ENCODE measurements at places on chromosomes 5 and 9.
A peak's percentile ranks its signal among the peaks of the same experiment; 100 is the strongest.

GRCh38 chr5:142720641-142721271, 34.9 kb upstream of the FGF1 start:
- DNase-seq: no peak

DNA sequence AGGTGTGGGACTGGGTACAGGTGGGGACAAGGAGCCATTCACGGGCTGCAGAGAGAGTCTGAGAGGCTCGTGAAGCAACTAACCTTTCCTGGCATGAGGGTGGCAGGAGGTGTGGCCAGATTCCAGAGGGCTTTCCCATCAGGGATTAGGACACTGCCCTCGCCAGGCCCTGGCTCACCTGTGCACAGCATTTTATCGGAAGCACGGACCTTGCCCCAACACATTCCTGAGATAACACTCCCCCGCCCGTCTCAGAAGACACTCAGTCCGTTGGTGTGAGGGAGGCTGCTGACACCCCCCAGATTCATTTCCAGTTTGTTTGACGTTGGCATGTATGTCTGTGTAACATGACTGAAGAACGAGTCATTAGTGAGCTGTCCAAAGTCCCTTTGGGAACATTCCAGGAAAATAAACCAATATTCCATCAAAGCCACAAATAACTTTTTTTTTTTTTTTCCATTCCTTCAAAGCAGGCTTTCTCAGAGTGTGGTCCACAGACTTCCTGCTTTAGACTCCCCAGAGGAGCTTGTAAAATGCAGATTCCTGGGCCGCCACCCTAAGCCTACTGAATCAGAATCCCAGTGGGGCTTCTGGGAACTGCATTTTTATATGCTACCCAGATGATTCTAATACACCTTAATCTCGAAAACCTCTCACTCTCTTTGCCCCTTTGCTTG, 23.4 kb downstream of the WWC1 start:
- DNase-seq: no peak

- DNase-seq: no peak
Measured at GRCh38 chr9:71857159-71857558, 53.8 kb downstream of the ABHD17B start.

- no peak for DNase-seq
Measured at GRCh38 chr9:31702957-31703356, 681.5 kb upstream of the ACO1 start.

- DNase-seq: no peak
Measured at GRCh38 chr5:169974121-169974770, 6.0 kb downstream of the INSYN2B start.

DNA sequence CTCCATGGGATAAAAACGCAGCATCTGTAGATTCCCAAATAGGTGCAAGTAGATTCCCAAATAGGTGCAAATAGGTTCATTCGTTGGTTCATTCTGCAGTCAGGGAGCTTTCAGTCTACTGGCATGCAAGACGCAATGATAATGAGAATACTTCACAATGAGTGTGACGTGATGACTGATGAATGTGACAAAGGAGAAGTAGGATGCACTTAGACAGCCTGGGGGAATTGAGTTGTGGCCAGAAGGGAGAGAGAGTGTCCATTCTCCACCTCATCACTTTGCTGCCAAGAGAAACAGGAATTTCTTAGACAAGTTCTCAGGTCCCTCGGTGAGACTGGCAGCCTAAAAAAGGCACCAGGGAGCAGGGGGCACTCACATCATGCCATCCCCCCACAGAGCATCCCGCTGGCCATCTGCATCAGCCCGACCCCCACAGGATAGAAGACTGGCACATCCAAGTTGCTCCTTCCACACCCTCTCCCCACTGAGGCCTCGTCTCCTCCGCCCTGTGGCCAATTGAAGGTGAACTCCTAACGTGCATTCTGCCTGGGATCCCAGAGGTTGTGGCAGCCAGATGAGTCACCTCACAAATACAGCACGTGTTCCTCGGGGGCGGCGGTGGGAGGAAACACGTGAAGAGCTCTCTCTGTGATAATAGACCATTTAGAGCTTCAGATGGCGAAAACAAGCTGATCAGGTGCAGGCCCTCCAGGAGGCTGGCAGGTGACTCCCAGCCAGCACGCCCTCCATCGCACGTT, 19.9 kb upstream of the KCNIP1 start:
- no peak for DNase-seq

DNA sequence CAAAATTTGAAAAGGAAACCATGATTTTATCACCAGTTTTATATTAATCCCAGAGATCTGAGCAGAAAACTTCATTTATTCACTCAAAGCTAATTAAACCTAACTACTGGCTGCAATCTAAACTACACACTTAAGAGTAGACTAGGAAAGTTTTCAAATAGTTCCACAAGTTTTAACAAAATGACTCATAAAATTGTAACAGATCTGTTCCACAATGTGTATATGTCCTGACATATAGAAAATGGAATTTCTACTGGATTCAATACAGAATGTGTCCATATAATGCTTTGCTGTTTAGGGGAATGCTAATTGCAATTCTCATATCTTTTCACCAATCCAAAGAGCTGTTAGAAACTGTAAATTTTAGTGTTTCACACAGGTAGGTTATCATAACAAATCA, 40.3 kb upstream of the ADAMTSL1 start:
- DNase-seq: no peak

- DNase-seq: no peak
Measured at GRCh38 chr5:9780501-9780900, 150.3 kb upstream of the TAS2R1 start.

- DNase-seq: peak; percentile 11
Measured at GRCh38 chr5:123035918-123036390, 571 bp downstream of the PPIC start.

- DNase-seq: peak; percentile 35
Measured at GRCh38 chr9:137030538-137031527, 1.1 kb downstream of the FUT7 start.

GRCh38 chr5:13472842-13473241, 471.6 kb downstream of the DNAH5 start:
- DNase-seq: no peak

DNA sequence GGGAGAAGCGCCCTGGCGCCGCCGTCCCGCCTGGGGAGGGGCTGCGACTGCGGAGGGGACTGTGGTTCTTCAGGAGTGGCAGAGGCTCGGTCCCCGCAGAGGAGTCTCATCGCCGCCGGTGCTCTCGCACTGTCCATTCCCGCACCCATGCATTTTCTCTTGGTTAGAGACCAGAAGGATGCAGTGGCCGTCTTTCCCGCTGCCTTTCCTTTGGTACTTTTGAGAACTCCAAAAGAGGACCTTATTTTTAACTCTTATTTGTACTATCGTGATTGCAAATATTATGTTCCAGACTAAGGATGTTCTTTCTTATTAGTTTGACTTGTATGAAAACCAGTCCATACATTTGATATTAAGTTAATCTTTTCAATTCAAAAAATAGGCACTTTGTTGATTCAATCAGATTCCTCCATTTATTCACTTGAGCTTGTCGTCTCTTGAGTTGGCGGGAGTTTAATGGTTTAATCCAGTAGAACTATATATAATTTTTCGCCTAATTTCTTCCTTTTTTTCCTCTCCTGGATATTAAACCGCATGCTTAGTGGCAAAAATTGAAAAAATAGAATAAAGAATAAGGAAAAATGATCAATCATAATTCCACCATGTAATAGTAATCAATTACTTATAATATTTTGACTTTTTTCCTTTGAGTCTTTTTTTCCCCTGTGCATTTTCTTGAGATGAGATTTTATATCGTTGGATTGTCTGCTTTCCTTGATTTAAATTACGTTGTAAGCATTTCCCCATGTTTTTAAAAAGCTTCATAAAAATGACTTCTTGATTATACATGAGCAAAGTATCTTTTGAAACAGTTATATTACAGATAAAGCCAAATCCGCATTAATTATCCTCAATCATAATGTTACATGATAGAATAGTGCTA, 861 bp downstream of the ZFYVE16 start:
- DNase-seq: peak; percentile 82
